Thymus (tissue), 14 donors: ENCODE measurements at places on chromosomes 2 and 18.

DNA sequence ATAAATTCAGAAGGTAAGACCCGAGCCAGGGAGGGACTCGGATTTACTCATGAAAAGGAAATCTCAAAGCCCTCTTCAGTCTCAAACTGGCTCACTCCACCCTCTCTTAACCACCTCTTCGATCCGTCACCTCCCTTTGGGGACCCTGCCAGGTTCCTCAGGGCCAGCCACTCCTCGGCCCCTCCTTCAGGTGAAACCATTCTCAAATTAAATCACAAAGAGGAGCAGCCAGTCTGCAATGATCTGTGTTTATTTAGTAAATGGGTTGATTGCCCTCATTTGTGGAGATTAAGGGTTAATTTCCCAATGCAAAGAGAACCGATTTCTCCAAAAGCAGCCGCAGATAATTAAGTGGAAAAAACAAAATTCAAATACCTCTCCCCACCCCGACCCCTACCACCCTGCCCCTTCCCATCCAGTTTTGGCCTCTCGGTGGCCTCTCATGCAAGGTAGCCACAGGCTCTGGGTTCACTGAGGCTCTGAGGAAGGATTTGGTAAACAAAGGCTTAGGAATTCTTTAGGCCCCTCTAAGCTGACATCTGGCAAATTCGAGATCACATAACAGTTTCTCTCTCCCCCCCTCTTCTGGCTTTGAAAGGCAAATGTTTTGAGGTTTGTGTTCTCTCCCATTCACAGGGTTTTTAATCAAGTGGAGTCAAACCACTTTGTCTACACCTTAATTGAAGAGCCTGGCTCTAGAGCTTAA is 10.3 kb upstream of the FZD7 start:
- DNase-seq: no peak

- no peak for DNase-seq
Measured at GRCh38 chr18:76384861-76385680, 110.0 kb downstream of the ZNF516 start.

DNA sequence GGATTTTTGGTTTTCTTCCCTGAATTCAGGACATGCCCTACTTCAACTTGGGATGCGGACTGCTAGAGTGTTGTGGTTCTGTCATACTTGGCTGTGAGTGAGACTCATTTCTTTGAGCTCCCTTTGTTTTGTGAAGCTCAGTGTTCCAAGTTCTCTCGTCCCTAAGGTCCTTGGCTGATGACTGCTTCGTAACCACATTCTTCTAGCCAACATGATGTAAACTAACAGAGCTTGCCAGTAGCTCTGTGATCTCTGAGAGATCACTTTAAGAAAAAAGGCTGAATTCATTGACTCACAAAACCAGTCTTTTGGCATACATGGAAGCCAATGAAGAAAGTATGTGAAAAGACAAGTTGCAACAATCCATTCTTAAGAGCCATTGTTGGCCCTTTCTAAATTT is 96.9 kb upstream of the MSTN start:
- no peak for DNase-seq

DNA sequence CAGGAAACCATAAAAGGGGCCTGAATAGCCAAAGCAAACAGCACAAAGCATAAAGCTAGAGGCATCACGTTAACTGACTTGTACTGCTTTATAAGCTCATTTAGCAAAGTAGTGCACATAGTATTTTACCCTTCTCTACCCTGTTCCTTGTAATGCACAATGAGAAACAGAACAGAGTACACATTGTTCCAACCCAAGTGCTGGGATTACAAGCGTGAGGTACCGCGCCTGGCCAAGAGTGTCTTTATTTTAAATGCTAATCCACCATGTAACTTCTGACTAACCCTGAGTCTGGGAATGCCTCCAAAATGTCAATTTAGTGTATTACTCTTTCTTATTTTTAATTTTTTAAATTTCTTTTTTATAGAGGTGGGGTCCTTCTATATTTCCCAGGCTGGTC is 46.4 kb upstream of the STON1 start:
- no peak for DNase-seq

DNA sequence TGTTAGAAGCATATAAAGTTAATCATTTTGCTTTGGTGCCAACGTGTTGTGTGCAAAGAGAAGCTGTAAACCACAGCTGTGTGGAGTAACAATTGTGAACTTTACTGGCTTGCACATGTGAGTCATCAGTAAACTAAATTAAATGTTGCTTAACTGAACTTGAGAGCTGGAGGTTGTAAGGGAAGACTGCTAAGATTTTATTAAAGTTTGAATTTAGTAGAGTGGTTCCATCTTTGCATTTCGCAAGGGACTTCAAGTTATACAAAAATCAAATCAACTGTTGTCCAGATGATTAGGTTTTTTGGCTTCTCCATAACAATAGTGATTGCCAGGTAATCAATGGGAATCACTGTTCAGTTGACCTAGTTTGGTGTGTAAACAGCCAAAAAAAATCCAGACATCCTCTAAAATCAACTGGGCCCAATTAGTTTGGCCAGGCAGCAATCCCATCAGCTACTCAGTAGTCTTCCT is 247.4 kb downstream of the MYO3B start:
- no peak for DNase-seq
